Mesothelial cell of epicardium (in vitro differentiated cells): ENCODE measurements at places on chromosomes 6 and 20. TPM values are rescaled to one million over a fixed set of nuclear protein-coding genes. Genes with fewer than 3 reads are reported as not detected.

DNA sequence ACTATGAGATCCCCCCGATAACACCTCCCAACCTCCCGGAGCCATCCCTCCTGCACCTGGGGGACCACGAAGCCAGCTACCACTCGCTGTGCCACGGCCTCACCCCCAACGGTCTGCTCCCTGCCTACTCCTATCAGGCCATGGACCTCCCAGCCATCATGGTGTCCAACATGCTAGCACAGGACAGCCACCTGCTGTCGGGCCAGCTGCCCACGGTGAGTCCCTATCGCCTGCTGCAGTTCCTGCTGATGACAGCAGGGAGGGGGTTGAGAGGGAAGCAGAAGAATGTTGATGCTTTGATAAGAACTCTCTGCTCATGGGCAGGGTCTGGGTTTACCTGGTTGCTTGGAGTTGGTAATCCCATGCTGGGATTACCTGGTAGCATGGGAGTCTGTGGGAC, 91.9 kb downstream of the TOX2 start:
- no peak for DNase-seq

- no peak for DNase-seq
These were observed 76.8 kb downstream of the REV3L start for GRCh38 chr6:111406200-111406721.

DNA sequence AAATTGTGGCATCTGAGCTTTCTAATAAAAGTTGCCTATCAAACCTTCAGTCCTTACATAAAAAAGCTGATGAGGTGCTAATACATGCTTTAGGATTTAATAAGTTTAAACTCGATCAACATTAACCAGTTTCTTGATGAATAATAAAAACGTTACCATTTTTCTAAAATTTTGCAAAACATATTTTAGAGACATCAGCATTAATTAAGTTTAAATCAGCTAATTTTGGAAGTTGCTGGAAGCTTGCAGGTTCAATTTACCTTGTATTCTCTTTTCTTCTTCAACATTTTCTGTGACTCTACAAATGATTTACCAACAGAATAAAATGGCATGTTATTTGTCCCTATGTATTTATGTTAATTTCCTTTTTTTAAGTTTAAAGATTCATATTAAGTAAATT, 365.3 kb upstream of the OPRM1 start:
- DNase-seq, result no peak

Gene AURKA
- 13.2 to 14.7 TPM (median 14.4 TPM) in 3 replicates for total RNA-seq

Gene TRIM15
- not detected in 3 replicates for total RNA-seq
